GM20000 (cell line): ENCODE measurements at places on chromosomes 6 and 20.

GRCh38 chr20:47809161-47809960 lies 24.1 kb upstream of the SULF2 start:
- no peak for DNase-seq

GRCh38 chr20:22652681-22653588 lies 68.6 kb upstream of the FOXA2 start:
- DNase-seq, result no peak

DNA sequence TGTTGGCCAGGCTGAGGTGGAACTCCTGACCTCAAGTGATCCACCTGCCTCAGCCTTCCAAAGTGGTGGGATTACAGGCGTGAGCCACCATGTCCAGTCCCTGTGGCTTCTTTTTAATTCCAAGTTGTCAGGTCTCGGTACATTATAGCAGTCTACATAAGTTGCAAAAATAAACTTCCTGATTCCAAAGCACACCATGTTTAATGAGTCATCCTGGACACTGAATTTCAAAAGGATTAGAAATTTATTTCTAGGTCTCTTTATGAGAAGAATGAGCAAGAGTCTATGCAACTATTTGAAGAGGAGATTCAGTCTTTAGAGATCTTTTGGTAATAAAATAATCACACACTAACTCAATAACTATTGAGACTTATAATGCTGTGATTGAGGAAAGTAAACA lies 63.9 kb upstream of the MCHR2 start:
- DNase-seq, result no peak

DNA sequence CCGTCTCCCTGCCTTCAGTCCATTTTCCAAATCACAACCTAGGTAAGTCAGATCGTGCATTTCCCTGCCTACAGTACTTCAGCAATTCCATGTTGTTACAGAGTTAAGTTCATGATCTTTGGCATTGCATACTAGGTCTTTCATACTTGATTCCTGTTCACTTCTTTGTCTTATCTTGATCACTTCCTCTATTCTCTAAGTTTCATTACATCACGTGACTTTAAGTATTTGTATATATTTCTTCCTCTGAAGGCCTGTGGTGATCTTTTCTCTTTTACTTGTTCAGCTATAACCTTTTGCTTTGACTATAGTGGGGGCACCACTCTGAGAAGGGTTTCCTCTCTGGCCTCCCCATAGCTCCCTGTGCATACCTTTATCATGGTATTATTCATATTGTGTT lies 100.2 kb downstream of the TRMT11 start:
- no peak for DNase-seq

GRCh38 chr20:61119273-61119672 lies 132.8 kb upstream of the CDH4 start:
- no peak for DNase-seq

DNA sequence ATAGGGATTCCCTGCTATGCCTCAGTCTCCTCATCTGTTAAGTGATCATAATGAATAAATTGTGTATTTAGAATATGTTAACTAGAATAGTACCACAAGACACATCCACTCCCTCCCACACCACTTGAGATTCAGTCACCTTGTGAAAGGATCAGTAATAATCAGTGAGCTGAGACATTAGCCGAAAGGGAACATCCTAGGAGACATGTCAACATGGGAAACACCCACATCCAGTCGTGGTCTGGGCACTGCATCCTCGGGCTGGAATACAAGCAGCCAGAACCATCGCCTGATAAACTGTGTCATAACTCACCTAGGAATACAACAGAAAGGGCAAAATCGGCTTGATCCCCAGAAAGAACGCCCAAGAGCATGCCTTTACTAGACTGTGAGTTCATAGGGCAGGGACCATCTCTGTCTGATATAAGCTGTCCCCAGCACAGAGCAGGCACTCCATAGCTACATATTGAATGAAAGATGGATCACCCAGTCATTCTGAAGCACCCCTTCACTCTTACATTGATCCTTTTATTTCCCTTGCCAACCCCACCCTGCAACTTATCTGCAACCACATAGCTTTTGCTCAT lies 23.9 kb downstream of the RIPOR2 start:
- no peak for DNase-seq

DNA sequence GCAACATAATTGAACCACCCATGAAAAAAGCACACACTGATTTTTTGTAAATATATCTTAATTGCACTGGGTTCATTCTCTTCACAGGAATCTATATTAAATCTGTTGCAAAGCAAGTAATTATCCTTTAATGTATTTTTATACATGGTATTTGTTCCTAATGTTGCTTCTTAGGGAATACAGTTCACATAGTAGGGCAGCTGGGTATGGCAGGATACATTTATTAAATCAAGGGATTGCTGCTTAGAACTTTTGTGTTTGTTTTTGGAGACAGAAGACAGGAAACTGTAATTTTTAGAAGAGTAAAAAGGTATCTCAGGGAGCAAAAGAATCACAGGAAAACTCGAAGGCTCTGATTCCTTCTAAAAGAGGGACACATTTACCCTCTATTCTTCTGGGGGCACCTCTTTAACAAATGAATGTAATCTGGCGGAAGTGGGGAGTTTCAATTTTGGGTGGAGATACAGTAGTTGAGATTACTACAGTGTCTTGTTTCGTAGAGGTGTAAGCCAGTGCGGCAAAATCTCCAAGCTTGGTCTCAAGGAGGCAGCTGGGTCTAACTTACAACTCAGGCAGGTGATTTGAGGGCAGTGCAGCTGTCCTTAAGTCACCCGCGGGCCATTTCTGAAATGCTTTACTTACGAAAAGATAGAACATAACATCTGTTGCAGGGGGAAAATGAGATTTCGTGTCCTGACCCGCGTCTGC lies 812 bp upstream of the SMIM13 start:
- peak; percentile 81 for DNase-seq

DNA sequence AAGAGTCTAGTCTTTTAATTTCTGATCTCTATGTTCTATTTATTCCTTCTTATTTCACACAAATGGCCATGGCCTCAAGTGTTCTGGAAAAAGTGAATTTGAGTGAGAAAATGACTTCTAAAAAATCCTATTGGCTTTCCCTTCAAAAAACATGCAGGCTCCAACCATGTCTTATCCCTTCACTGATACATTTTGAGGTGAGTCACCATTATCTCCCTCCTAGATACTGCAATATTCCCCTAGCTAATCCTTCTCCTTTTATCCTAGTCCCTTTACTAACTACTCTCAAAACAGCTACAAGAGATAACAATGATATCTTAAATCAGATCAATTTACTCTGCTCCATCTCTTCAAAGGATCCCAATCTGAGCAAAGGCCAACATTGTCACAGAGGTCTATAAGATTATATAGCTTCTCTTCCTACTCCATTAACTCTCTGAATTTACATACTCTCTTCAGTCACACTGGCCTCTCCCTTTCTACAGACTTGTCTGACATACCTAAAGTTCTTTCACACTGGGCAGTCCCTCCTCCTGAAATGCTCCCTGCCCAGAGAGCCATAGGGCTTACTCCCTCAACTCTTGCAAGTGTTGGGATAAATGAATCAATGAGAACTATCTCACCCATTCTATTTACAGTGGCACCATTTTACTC lies 129.2 kb downstream of the TENT5A start:
- DNase-seq, result no peak

DNA sequence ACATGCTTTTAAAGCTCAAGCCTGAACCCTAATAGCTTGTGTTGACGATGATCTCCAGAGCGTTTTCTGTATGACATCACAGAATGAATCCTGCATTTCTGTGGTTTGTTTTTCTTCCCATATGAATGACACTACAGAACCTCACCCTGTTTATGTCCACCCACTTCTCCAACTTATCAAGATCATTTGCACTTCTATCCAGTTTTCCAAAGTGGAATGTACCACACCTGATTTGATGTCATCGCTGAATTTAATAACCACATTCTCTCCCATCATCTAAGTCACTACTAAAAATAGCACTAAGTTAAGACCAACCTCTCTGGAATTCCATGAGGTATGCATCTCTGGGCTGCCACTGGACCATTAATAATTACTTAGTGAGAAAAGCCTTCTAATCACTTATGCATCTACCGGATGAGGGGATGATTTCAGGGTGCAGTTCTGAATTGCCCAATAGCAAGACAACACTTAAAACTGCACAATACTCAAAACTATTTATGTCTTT lies 33.3 kb upstream of the CITED2 start:
- no peak for DNase-seq

- DNase-seq, result no peak
Observed at GRCh38 chr20:44405257-44405656, 49.8 kb downstream of the HNF4A start.

GRCh38 chr6:46935687-46936086 lies 13.9 kb upstream of the ADGRF5 start:
- no peak for DNase-seq

- DNase-seq, result no peak
Observed at GRCh38 chr6:157173776-157174175, 149.5 kb downstream of the TMEM242 start.

- DNase-seq, result no peak
Observed at GRCh38 chr6:184161-184700, 108.1 kb upstream of the DUSP22 start.

DNA sequence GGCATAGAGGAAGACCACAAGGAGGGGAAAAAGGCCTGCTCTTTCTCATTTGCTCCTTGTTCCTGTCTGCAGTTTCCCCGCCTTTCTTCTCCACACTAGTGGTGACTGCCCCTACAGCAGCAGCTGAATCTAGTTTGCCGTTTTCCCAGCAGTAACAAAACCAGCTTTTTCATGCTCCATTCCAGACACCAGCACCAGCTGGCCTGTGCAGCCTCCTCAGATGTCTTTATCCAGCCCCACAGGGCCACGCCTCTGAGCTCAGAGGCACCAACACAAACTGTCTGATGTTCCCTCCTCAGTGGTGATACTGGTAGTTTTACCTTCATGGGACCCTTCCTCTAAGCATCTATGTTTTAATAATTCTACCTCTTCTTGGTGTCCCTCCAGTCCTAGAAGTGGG lies 70.4 kb upstream of the SLC24A3 start:
- DNase-seq, result no peak

DNA sequence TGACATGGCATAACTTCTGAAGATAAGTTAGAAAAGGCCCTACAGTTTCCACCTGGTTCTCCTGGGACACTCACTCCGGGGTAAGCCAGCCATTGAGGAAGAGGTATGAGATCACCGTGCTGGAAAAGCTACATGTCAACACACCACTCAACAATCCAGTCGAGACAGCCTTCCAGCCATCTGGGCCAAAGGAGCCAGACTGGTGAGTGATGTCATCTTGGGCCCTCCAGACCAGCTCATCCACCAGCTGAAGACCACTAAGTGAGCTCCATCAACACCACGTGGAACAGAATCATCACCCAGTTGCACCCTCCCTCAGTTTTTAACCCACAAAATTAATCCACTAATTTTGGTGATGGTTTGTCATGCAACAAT lies 32.3 kb upstream of the RSPO4 start:
- DNase-seq, result no peak

DNA sequence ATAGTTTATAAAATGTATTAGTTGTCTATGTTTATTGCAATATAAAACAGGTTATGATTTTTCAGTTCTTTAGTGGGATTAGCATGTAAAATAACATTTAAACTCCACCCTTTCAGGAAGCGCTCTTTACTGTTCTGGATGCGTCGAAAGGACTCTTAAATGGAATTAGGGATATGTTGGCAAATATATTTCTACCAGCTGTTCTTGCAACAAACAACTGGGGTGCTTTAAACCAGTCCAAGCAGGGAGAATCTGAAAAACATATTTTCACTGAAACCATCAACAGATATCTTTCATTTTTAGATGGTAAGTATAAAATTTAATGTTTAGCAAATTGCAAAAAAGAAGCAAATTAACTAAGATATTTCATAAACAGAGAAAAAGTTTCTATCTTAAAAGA lies 21.8 kb downstream of the DNAH8 start:
- DNase-seq, result no peak

GRCh38 chr6:131136021-131136786 lies 937 bp downstream of the AKAP7 start:
- no peak for DNase-seq
